NCI-H748 treated with DMSO at 0.1 percent for 48 hours (cell line): ENCODE measurements at places on chromosomes 4 and X.
A peak's percentile ranks its signal among the peaks of the same experiment; 100 is the strongest.

GRCh38 chr4:39295784-39296183, 70.4 kb downstream of the RFC1 start:
- DNase-seq: no peak

- DNase-seq: no peak
Observed at GRCh38 chr4:152269448-152270191, 266.3 kb downstream of the FBXW7 start.

GRCh38 chrX:86002076-86002896, 45.1 kb downstream of the CHM start:
- peak; percentile 74 for DNase-seq

- DNase-seq: no peak
Observed at GRCh38 chrX:79036157-79036880, 91.1 kb downstream of the P2RY10 start.

DNA sequence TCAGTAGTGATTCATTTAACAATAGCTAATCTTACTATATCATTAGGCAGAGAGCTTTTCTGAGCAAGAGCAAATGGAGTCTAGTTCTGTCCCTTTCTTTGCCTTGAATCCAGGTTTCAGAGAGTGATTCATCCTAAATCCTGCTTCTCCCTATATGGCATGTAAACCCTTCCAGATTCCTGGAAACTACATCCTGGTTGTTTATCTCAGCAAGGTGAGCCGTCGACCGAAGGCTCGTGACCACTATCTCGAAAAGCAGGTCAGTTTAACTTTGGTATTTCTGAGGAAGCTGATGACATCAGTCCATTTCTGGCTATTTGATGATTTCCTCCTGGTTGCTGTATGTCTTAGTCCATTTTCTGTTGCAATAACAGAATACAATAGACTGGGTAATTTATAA, 40.7 kb upstream of the ERVMER34-1 start:
- DNase-seq: no peak

DNA sequence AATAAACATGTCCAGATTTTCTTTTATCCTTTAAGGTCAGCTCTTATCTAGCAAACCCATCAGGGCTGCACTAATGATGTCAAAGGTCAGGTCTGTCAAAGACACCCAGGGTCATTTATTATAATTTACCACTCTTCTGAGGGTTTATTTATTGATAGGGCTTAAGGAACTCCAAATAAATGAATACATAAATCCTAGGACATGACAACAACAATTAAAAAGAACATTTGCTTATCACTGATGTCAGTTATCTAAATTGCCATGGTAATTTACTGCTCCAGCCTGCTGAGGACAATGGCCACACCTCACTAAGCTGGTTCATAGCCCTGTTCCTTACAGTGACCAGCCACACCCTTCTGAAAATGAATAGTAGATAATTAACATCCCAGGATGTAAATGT, 317.1 kb downstream of the UNC5C start:
- peak; percentile 71 for DNase-seq

GRCh38 chr4:84035568-84035967, 463.5 kb downstream of the NKX6-1 start:
- no peak for DNase-seq

DNA sequence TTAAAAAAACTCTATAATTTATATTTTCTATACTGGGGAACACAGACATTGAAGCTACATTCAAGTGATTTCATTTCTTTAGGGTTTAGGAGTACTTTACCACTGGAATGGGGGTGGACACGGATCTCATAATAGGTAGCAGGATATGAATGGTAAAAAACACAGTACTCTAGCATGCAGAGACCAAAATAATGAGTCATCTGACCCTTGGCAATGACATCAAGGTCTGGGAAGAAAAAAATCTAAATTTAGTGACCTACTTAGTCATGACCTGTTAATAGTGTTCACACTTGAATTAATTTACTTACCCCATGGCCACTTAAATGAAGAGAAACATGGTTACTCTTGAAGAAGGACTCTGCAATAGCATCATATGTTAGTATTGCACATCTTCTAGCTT, 187.9 kb downstream of the EPHA5 start:
- no peak for DNase-seq

DNA sequence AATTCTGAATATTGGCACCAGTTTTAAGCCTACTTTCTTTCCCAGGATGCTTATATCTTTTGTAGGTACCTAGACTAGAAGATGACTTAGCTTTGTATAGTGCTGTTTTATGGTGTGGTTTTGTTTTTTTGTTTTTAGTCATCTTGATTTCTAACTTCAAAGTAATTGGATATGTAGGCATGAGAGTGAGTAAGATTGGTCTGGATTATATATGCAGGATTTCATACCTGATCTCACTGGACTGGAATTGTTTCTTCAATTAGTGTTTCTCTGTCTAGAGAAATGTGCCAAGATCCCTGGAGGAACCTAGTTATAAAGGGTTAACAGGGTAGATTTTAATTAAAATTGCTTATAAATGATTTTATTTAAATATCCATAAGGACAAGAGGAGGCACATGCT, 23.1 kb downstream of the NAP1L5 start:
- no peak for DNase-seq

DNA sequence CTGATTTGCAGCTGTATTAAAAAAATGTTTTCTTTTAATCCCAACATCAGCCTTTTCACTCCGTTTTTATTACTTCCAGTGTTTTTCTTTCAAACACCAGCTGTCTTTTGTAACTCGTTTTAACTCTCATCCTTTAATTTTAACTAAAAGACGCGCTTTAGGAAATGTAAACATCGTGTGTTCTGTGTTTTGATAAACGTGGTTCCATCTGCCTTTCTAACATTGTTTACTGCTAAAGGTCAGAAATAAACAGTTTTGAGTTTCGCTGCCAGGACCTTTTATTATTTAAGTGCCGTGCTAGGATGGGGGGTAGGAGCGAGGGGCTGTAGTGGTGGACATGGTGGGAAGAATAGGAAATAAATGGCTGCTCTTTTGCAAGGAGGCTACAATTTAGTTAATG, 1.5 kb downstream of the N4BP2 start:
- DNase-seq: no peak
